Inflammatory macrophage (primary cell): ENCODE measurements at places on chromosomes 4 and X.

DNA sequence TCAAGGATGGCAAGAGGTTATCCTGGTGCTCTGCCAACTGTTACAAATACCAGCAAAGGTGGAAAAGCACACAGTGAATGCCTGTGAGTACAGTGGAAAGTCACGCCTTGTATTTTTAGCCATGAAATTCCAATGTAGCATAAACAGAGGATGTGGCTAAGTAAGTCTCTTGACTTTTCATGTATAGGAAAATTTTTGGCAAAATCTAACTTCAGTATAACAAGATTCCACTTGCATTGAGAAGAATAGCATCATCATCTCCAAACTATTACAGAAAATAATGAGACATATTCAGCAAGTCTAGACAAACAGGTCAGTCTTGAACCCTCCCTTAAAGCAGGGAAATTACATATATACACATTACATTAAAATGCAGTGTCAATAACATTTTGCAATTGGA is 7.9 kb downstream of the SLC10A6 start:
- DNase-seq, result no peak

- DNase-seq, result no peak
These were observed 56.3 kb downstream of the PTCHD1 start for GRCh38 chrX:23390979-23391378.

GRCh38 chr4:47531954-47532321 is 46.9 kb downstream of the ATP10D start:
- no peak for DNase-seq

- DNase-seq, result no peak
These were observed 781.8 kb downstream of the FAM133A start for GRCh38 chrX:94455782-94456181.
